ENCODE measurements at places on chromosomes 4 and X. TPM values are rescaled to one million over a fixed set of nuclear protein-coding genes. Genes with fewer than 3 reads are reported as not detected.
A peak's percentile ranks its signal among the peaks of the same experiment; 100 is the strongest.

GATB gene
- total RNA-seq: 18.7 TPM

VCX3B gene
- total RNA-seq: not detected

WNK3 gene
- total RNA-seq: 0.60 TPM

SPIN2A gene
- 0.17 TPM for total RNA-seq

PPP2R3B gene
- total RNA-seq: 16.3 TPM

DNA sequence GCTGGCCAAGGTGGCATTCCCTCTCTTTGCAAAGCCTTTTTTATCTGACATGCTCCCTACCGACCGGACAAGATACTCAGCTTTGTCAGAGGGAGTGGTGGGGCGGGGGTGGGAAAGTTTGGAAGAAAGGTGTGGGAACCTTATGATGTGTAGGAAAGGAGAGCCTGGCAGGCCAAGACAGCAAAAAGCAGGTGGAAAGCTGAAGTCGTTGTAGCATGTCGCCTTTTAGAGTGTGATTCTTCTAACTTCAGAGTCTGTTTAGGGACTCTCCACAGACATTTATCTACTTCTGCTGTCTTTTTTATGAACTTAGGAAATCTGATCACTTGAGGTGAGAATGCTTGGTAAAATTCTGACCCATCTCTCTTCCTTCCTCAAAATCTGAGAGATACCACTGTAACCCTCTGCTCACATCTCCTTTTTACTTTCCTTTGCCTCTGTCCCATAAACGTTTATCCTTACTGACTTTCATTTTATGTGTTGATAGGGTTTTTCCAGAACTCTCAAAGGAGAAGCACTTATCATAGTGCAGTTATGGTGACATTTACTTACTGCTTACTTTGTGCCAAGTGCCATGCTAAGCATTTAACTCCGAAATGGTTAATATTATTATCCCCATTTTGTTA lies 8.2 kb upstream of the RUFY3 start:
- DNase-seq: no peak

GRCh38 chr4:109588176-109588575 lies 28.1 kb downstream of the MCUB start:
- DNase-seq: peak; percentile 21

GRCh38 chrX:9662148-9662547 lies 103.5 kb downstream of the GPR143 start:
- peak; percentile 76 for DNase-seq

- no peak for DNase-seq
These were observed 32.8 kb upstream of the ADAD1 start for GRCh38 chr4:122346036-122346435.

DNA sequence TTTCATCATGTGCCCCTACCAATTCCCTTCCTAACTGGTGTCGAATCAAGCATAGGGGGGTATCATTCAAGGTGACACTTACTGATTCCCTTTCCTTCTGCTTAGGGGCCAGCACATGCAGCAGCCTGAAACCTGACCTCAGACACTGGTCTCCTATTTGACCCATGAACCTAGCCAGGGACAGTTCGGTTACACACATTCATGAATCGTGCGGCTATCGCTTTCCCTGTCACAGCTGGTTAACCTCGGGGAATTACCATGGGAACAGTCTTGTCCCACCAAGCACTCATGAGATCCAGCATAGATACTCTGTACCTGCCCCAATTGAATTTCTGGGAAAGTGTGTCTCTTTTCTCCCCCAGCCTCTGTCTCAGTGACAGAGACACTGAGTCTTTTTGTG lies 140.4 kb downstream of the ZNF674 start:
- DNase-seq: no peak

DNA sequence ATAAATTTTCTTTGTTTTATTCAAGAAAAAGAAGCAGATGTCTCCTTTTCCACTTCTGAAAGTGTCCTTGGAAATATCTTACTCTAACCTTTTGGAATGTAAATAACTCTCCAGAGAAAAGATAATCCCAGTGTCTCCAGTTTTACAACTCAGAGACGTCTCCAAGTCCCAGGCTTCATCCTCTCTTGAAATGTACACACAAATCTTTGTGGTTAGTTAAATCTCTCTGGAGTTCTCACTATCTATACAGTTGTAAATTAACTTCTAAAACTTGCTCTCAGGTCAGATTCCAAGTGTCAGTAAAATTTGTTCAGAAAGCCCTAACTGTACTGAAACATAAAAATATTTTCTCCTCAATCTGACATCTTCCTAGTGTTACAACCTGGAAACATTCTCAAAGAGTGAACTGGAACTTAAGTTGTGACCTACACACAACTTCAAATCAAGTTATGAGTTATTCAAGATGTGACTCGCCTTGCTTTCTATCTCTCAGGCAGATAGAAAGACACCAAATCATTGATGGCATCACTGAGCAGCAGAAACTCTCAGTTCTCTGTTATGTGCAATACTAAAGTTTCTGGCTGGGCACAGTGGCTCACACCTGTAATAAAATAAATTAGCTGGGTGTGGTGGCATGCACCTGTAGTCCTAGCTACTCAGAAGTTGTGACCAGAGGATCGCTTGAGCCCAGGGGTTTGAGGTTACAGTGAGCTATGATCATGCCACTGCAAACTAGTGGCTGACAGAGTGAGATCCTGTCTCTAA lies 284.2 kb downstream of the RCHY1 start:
- no peak for DNase-seq

GRCh38 chr4:30821859-30822612 lies 101.9 kb downstream of the PCDH7 start:
- no peak for DNase-seq

DNA sequence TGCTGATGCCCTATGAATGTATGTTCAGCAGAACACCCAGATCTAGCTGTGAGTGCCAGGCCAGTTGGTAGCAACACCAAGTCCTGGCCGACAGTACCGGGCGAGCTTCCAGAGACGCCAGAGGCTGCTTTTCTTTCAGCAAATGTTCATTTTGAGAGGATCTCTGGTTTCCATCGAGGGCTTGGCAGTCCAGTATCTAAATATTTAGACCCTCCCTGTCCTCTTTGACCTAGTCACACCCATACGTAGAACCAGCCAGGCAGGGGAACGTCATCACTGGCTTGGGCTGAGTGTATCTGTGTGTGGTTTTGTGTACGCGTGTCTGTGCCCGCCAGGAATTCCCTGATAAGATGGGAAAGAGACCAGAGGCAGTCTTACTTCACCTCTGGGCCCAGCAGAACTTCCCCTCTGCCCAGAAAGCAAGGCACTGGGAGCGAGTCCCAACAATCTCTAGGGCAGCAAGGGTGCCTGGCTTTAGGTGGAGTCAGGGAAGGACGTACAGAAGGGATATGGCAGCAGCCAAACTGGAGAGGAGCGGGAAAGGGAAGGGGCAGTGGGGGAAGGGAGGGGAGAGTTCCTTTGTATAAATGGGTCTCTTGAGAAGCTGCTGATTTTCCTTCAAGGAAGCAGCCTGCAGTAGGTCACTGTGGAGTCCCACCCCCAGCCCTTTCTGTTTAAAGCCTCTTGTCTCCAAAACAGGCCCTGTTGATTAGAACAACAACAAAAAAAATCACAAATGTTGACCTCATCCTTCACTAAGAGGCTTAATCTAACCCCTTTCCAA lies 15.0 kb upstream of the ELF4 start:
- no peak for DNase-seq

DNA sequence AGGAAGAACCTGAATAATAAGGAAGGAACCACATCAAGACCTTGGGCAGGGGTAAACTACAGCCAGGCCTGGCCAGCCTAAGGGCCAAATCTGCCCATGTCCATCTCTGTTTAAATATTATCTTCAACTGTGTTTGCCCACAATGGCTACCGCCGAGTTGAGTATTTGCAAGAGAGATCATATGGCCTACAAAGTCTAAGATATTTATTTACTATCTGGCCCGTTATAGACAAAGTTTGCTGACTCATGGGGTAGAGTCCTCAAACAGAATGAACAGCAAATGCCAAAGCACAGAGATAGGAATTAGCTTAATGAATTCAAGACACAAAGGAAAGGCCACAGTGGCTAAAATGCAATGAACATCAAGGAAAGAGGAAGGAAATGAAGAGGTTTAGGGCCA lies 44.8 kb downstream of the RPS6KA3 start:
- no peak for DNase-seq

DNA sequence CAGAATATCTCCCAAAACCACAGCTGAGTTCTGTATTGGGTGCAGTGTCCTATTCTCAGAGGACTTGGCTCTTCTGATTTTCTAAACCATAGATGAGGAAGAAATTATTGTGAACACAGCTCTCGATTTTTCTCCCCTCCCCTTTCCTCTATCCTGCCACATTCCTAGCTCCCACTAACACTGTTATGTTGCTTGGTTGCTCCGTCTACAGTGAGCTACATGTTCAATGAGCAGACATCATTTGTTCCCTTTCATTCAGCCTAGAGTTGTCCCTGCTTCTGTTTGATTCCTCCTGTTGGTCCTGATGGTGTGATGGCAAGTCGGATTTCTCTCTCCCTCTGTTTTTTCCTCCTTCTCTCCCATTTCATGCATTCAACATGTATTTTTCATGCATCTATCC lies 65.9 kb downstream of the DIPK2B start:
- DNase-seq: no peak
